ENCODE measurements at places on chromosomes 7 and 10.

DNA sequence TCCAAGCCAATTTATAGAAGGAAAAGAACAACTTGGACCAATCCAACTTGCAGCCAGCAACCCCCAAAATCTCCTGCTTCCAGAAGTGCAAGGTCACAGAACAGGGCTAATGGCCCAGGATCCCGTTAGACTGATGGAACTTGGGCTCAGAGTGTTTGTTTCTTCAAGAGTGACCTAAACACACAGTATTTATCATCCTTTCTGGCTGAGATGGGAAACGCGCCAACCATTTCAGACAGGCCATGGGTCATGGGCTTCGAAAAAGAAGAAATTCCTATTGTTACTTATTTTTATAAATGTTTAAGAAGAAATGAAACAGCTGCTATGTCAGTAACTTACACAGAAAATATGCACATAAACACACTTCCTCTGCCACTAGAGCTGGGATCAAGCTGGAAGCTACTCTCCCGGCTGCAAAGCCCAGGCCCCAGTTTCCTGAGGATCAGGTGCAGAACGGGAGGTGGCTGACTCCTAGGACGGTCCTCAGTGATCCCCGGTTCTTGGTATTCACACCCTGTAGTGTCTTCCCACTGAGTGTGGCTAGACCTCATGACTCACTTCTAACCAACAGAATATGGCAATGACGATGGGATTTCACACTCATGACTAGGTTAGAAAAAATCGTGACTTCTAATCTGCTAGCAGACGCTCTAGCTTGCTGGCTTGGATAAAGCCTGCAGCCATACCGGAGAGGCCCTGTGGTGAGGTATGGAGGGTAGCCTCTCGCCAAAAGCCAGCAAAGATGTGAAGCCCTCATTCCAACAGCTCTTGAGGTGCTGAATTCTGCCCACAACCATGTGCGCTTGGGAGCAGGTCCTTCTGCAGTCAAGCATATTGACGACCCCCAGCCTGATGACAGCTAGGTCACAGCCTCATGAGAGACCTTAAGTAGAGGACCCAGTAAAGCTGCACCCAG lies 60.2 kb downstream of the CHST15 start:
- no peak for DNase-seq

GRCh38 chr10:6383096-6383812 lies 180.5 kb downstream of the PFKFB3 start:
- DNase-seq, result no peak

DNA sequence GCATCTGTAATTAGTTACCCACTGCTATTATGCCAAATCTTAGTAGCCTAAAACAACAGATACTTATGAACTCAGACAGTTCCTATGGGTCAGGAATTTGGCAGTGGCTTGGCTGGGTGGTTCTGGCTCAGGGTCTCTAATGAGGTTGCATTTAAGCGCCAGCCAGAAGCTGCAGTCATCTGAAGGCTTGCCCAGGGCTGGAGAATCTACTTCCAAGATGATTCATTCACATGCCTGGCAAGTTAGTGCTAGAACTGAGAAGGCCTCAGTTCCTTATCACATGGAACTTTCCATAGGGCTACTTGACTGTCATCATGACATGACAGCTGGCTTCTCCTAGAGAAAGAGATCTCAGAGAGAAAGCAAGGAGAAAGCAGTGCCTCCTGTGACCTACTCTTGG lies 121.3 kb downstream of the AVL9 start:
- DNase-seq, result peak; percentile 31

DNA sequence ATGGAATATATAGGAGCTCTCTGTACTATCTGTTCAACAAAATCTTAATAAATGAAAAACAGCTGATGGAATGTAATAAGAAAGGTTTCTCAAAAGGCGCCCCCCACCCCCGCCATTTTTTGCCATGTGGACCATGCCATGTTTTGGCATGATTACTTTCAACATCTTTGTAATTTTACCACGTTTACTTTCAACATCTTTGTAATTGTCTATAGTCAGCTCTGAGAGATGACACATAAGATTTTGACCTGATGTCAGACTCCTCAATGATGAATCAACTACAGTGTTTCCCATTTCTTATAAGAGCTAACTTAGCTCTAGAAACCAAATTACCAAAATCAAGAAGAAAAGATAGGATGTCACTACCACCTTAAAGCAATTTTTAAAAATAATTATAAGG lies 144.9 kb upstream of the AHR start:
- no peak for DNase-seq

GRCh38 chr7:90648834-90649233 lies 52.7 kb downstream of the CDK14 start:
- DNase-seq, result no peak

DNA sequence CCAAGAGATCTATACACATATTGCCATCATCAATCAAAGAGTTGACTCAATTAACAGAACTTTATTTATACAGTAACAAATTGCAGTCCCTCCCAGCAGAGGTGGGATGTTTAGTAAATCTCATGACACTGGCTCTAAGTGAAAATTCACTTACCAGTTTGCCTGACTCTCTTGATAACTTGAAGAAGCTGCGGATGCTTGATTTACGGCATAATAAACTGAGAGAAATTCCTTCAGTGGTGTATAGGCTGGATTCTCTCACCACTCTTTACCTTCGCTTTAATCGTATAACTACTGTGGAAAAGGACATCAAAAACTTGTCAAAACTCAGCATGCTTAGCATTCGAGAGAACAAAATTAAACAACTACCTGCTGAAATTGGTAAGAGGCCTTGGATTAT lies 45.3 kb downstream of the SHOC2 start:
- DNase-seq, result no peak

DNA sequence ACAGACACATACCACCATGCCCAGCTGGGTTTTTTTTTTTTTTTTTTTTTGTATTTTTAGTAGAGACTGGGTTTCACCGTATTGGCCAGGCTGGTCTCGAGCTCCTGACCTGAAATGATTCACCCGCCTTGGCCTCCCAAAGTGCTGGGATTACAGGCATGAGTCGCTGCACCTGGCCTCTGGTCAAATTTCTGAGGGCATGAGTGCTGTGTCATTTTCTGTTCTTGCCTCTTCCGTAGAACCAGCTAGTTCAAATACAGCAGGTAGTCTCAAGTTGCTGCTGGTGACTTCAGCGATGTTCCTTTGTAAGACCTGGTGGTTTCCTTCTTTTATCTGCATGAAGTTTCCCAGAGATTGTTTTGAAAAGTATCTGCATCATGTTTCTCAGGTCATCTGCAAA lies 134.8 kb upstream of the SHH start:
- peak; percentile 56 for DNase-seq

- no peak for DNase-seq
Observed at GRCh38 chr7:152956006-152956405, 196.5 kb downstream of the ACTR3B start.

- no peak for DNase-seq
Observed at GRCh38 chr10:132904814-132905649, 37.3 kb downstream of the CFAP46 start.

- peak; percentile 77 for DNase-seq
Observed at GRCh38 chr10:33334805-33335550, 511 bp upstream of the NRP1 start.

- DNase-seq, result no peak
Observed at GRCh38 chr7:135673360-135673706, 11.0 kb downstream of the STMP1 start.

All from LoVo (cell line).